ENCODE measurements at places on chromosomes 3 and 15.
A peak's percentile ranks its signal among the peaks of the same experiment; 100 is the strongest.

- no peak for DNase-seq
These were observed 14.0 kb downstream of the SLC25A36 start for GRCh38 chr3:140955645-140956044.

DNA sequence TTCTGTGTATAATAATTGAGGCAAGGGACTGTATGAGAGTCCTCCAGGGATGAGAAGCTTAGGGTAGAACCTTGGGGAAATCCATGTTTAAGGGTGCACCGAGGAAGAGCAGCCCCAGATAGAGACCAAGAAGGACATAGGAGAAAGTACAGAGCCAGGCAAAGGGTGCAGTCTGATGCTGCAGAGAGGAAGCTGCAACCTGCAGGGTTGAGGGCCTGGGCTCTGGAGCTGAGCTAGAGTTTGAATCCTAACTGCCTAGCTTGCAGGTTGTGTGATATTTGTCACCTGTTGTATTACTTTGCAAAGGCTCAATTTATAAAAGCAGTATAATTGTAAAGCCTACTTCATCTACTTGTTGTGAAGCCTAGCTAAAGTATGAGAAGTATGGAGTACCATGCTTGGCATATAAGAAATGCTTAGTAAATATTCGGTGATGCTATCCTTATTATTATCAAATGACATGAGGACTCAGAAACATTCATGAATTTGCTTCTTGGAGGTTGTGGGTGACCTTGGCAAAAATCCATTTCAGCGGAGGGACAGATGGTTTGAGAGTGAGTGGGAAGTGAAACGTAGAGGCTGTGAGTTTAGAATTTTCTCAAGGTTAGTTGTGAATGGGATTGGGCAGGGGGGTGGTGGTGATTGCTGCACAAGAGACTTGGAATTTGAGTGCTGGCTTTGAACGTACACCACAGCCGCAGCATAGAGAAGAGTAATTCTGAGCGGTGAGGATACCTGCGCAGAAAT, 43.8 kb downstream of the PLCL2 start:
- DNase-seq, result no peak

- DNase-seq, result no peak
These were observed 899.8 kb downstream of the ROBO2 start for GRCh38 chr3:77939726-77940125.

- DNase-seq, result no peak
These were observed 528.7 kb downstream of the ZIC1 start for GRCh38 chr3:147937891-147938290.

- DNase-seq, result no peak
These were observed 433 bp downstream of the FILIP1L start for GRCh38 chr3:100113723-100114412.

DNA sequence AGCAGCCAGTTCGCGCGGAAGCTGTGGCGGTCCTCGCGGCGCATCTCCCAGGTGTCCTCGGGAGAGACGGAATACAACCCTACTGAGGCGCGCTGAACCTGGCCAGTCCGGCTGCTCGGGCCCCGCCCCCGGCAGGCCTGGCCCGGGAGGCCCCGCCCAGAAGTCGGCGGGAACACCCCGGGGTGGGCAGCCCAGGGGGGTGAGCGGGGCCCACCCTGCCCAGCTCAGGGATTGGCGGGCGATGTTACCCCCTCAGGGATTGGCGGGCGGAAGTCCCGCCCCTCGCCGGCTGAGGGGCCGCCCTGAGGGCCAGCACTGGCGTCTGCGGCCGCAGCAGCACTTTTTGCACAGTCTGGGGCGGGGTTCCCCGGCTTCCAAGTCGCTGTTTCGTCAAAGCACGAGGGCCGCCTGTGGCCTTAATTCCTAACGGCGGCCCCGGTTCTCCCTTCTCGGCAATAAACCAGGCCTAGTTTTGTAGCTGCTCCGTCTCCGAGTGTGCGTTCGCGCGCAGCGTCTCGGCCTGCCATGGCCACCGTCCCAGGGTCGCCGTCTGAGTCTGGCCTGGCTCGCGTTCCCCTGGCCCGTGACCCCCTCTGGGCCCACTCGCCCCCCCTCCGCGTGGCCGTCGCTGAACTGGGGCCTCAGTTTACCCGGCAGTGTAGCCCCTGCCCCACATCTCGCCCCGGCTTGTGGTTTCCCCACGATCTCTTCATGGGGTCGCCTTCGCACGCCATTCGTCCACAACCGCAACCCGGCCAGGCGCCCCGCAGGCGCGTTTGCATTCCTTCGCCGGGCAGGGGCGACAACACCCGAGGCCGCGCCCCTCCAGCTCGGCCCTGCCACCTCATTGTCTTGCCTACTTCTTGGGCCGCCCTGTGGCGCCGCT, 30.0 kb downstream of the NBEAL2 start:
- peak; percentile 80 for DNase-seq

- no peak for DNase-seq
These were observed 137.2 kb upstream of the EPHA6 start for GRCh38 chr3:96677156-96677555.

GRCh38 chr3:64903006-64903405, 215.2 kb upstream of the ADAMTS9 start:
- DNase-seq, result peak; percentile 27

GRCh38 chr3:42179110-42179725, 86.8 kb downstream of the CCK start:
- peak; percentile 84 for DNase-seq

DNA sequence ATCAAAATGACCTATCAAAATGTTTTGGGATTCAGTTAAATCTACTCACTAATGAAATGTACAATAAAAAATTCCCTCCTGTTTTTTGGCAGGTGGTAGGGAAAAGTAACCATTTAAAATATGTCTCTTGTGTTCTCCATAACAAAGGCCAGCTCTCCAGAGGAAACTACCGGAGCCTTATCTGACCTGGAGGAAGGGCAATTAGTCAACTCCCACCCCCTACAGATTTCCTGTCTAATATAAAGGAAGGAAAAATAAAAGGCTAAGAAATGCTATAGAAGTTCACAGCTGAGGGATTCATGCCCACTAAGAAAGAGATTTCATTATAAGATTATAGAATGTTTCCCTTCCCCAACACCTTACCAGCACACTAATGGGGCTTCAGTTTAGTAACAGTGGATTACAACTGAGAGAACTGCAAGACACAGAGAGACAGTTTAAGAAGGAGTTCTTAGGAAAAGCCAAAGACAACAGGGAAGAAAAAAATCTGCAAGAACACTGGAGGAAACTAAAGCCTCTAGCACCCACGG, 376.5 kb upstream of the KCNMB2 start:
- DNase-seq, result no peak

GRCh38 chr3:99794485-99794884, 23.2 kb upstream of the CMSS1 start:
- DNase-seq, result no peak

DNA sequence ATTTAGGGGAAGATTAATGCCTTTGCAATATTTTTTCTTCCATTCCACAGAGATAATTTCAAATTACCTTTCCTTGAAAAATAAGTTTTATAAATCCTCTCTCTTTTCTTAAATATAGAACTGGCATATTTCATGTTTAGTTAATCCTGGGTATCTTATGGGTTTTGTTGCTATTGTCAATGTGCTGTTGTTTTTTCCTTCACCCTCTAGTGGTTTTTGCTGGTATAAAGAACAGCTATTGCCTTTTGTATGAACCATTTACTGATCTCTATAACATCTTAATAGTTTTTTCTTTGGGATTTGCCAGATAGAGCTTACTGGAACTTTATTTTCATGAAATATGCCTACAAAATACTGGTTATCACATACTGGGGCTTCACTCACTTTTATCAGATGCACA, 359.6 kb upstream of the DPPA4 start:
- DNase-seq, result no peak
